Hepatocyte (in vitro differentiated cells): ENCODE measurements at places on chromosomes 12 and 14. TPM values are rescaled to one million over a fixed set of nuclear protein-coding genes. Genes with fewer than 3 reads are reported as not detected.

Gene ANHX
- polyA plus RNA-seq = not detected in 2 replicates

Gene PTPRO
- 0.65 TPM in 1 of 2 replicates, not detected in the other for polyA plus RNA-seq

Gene PRH2
- polyA plus RNA-seq = 0.36 TPM in 1 of 2 replicates, not detected in the other

Gene PRB2
- 1.5 and 2.0 TPM in 2 replicates for polyA plus RNA-seq

Gene GPR68
- 0.42 TPM in 1 of 2 replicates, not detected in the other for polyA plus RNA-seq

Gene CAND1
- 101 and 113 TPM in 2 replicates for polyA plus RNA-seq

DNA sequence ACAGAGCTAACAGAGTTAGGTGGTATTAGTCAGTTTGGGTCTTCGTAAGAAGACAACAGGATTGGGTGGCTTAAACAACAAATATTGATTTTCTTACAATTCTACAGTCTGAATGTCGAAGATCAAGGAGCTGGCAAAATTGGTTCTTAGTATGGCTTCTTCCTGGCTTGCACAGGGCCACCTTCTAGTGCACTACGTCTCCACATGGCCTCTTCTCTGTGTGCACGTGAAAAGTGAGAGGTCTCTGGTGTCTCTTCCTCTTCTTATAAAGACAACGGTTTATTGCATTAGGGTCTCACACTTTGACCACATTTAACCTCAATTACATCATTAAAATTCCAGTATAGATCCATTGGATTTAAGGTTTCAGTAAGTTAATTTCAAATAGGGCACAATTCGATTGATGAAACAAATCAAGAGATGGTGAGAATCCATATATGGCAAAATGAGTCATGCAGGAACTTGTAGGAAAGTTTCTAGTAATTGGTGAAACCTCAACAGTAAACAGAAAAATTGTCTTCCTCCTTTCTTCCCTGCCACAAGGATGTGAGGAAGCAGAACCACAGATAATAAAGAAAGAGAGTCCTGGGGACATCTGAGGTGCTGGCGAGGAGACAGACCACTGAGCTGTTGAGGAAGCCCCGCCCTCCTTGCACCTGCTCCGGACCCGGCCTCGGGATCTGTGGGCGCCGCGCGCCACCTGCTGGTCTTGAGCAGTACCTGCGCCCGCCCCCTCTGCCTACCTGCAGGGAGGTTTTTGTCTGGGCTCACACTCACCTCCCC is 846.7 kb downstream of the TMEM121 start:
- no peak for DNase-seq

DNA sequence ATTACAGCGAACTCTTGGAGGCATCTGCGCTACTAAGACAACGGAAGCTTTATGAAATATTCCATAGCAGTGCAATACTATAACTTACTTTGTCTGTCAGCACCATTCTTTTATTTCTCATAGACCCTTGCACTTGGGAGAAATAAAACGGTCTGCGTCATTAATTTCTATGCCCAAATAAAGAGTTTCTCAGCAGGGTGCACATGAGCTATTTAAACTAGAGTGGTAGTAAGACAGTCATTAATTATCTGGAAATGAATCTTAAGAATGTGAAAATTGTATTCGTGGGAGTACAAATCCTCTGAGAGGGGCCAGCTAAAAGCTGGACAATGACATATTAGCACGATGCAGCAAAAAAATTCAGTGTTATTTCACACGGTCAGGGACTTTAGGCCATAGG is 903.4 kb upstream of the FOXG1 start:
- no peak for DNase-seq

DNA sequence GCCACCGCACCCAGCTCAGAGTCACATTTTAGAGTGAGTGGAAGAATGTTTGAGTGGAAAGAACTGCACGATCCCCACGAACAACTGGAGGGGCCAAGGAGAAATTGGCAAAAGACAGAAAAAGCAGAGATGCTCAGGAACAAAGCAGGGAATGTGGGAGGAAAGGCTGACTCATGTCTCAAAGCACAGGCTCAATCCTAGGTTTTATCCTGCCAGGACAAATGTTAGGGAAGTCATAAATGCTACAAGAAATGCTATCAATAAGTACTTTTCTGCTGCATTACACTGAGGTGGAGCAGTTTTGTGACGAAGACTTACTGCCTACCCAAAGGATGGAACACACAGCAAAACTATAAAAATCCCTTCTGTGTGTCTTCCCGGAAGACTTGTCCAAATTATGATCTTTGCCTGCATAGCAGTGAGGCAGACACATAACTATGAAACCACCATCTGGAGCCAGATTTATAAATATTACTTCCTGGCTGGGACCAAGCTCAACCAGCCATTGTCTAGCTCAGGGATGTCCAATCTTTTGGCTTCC is 26.7 kb downstream of the NIN start:
- no peak for DNase-seq

DNA sequence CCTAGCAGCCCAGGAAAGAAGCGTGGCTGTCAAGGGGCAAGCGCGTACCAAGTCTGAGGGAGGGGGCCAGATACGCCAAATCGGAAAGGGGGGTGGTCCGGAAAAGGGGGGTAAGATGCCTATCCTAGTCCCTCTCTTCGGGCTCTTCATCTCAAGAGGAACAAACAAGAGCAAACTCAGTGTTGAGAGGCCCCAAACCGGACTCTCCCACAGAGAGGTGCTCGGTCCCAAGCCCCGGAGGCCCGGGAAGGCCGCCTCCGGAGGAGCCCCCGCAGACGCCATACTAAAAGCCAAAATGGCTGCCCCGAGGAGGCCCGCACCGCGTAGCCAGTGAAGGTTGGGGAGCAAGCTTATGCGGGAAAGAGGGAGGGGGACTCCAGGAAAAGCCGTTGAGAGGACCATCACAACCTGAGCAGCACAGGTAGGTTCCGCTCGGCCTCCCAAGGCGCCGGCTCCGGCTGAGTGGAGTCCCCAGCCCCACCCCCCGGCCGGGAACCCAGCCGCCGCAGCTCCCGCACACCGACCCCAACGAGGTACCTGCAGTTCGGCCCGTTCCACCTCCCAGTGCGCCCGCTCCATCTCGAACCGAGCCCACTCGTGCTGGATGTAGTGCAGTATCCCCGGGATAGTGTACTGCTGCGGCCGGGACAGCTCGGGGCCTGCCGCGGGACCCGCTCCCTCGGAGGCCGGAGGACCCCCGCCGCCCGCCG is at the start of gene AP4S1:
Gene AP4S1 (plus strand): TSS at position 283 of the 710 bp plus-strand sequence. CDS start 40,548 bp downstream, outside the sequence.
- DNase-seq = peak; percentile 65

GRCh38 chr12:119902084-119902509 is 25.0 kb upstream of the CIT start:
- DNase-seq = peak; percentile 78

- no peak for DNase-seq
Observed at GRCh38 chr12:130117701-130118100, 44.6 kb upstream of the FZD10 start.

DNA sequence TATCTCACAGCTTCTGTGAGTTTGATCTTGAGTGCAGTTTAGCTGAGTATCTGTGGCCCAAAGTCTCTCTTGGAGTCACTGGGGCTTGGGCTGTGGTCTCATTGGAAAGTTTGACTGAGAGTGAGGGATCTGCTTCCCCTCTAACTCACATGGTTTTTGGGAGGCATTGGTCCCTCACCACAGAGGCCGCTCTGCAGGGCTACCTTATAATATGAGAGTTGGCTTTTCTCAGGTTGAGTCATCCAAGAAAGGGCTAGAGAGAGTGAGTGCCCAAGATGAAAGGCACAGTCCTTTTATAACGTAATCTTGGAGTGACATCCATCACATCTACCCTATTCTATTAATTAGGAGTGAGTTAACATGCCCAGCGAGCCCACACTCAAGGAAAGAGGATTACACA is 175.8 kb downstream of the SLC41A2 start:
- DNase-seq = no peak

DNA sequence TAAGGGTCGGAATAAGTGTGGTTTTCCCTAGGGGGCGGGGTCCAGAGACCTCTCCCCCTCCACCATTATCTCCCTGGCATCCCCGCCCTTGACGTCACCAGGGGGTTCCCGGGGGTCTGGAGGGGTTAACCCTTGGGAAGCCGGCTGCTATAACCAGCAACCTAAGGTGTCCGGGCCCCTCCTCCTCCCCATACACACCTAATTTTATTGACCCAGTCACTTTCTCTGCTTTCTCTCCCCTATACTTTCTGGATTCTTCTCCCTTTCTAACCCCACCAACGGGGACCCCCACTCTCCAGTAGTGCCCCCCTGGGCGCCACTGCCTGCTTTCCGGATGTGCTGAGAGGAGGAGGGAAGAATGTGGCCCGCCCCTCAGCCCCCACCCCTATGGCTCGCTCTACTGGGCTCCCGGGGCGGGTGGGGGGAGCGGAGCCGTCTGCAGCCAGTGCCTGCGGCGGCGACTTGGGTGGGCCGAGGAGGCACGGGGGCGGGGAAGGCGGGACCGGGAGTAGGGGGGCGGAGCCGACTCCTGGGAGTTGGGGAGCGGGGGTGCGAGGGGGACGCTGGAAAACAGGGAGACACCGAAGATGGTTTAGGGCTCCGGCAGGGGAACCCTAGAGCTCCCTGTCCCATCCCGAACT is 1.8 kb downstream of the GLI1 start:
- peak; percentile 89 for DNase-seq

GRCh38 chr12:111434680-111435338 is 29.1 kb downstream of the SH2B3 start:
- peak; percentile 47 for DNase-seq

GRCh38 chr12:74365178-74365964 is 172.3 kb upstream of the ATXN7L3B start:
- peak; percentile 10 for DNase-seq

DNA sequence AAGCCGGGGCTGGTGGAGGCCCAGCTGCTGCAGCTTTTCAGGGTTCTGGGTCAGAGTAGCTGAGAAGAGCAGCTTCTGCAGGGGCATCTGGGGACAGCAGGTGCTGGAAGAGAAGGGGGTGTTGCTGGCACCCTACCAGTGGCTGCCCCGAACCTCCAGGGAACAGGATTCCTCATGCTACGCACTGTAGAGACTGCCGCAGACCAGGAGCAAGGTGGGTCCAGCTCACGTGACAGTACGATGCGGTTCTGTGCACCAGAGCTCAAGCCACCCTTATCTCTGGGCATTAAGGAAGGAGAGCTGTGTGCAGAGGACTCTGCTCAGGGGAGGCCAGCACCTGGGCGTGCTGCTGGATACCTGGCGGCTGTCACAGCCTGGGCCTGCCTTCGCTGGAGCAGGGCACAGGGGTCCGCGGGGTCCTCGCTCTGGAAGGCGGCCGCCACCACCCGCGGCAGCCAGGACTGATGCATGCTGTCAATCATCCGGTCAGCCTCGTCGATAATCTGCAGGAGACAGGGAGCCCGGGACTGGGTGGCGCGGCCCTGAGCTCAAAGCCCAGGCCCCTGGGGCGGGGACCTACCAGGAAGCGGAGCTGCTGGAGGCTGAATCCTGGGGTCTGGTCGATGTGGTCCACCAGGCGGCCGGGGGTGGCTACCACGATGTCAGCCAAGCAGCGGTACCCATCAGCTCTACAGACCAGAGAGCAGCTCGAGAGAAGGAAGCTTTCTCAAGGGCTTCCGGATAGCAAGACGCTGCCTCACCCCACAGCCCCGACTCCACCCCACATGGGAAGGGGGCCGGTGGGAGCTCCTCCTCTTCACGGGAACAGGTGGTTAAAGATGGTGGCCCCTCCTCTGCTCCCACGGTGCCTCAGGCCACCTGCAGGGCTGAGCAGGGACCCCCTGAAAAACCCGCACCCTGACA is 2.9 kb downstream of the DDX51 start:
- DNase-seq = no peak

DNA sequence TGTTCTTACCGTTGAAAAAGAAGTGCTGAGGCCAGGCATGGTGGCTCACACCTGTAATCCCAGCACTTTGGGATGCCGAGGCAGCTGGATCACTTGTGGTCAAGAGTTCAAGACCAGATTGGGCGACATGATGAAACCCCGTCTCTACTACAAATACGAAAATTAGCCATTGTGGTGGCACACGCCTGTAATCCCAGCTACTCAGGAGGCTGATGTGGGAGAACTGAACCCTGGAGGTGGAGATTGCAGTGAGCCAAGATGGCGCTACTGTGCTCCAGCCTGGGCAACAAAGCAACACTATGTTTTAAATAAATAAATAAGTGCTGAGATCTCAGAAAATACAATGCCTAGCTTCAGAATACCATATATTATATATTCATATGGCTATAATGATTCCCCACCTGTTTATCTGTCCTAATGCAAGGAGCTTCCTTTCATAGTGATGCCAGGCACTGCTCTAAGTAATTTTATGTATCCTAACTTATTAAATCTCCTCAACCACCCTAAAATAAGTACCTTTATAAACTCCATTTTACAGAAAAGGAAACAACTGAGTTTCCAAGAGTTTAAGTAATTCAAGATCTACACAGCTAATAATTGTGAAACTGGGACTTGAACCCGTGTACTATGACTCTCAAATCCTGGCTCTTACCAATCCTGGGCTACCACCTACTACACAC is 7.3 kb downstream of the PHLDA1 start:
- DNase-seq = no peak

DNA sequence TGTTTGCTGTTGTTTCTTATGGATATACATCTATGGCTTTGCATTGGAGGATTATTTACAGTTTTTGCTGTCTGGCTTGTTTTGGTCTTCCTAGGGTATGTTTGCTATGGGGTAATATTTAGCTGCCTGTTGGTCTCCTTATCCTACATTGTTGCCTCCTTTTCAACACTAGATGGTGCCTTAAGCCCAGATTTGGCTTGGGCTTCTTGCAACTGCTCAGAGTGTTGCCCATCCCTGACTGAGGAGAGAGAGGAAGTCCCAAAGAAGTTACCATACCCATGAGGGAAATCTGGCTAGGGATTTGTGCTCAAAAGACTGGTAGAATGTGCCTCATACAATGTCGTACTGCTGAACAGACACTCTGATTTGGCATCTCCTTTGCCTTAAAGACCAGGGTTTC is 94.6 kb upstream of the MUCL1 start:
- peak; percentile 35 for DNase-seq

- DNase-seq = peak; percentile 80
Observed at GRCh38 chr12:55707841-55708694, at the start of gene ITGA7. Gene ITGA7, minus strand, starts transcription at chr12:55707904. Its CDS starts 222 bp downstream, at chr12:55707682.

GRCh38 chr12:123097561-123098084 is 53.3 kb downstream of the PITPNM2 start:
- DNase-seq = no peak

DNA sequence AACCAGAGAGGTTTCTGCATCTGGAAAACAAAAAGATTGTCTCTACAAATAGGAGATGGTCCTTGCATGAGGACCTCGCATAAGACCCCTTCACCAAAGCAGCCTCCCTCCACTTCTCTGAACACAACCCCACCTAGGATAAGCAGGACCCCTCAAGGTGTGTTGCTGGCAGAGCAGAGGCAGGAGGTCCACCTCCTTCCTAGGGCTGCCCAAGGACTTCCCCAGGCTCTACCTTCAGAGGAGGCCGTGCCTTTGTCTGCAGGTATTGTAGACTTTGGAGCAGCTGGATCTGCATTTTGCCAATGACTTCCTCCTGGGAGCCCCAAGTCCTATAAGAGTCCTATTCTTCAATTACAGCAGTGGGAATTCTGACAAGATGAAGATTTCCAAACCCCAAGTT is 67.3 kb upstream of the TSPAN11 start:
- DNase-seq = no peak

GRCh38 chr12:27331291-27331926 is 1.2 kb upstream of the BMAL2 start:
- DNase-seq = peak; percentile 67

DNA sequence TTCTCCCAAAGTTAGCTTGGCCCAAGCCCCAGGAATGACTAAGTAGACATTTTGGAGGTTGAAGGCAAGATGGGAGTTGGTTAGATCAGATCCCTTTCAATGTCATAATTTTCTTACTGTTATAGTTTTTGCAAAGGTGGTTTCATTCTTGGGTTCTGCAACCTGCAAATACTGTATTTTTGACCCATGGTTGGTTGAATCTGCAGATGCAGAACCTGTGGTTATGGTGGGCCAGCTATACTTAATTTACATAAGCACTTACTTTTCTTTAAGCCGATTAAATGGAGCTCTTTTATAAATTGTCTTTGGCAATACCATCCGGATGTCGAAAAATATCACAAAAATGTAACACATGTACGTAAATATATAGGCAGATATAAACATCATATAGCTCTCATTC is 25.6 kb downstream of the LEMD3 start:
- no peak for DNase-seq
